ENCODE measurements at places on chromosomes 11 and 22.
A peak's percentile ranks its signal among the peaks of the same experiment; 100 is the strongest.

DNA sequence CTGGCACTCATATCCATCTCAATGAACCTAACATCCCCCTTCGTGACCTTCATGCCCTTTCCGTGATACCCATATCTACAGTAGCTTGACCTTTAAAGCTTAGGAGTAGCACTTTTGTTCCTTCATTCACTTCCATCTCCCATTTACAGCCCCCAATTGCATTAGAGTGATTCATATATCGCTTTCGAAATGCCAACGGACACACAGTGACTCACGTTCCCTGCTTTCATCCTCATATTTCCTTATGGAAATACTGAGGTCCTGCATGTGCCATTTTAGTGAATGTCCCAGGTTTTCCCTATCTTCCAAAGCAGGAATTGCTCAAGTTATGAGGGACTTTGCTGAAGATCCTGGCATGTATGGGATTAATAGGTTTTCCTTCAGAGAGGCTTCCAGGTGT lies 44.3 kb upstream of the CEP126 start:
- peak; percentile 19 for DNase-seq

DNA sequence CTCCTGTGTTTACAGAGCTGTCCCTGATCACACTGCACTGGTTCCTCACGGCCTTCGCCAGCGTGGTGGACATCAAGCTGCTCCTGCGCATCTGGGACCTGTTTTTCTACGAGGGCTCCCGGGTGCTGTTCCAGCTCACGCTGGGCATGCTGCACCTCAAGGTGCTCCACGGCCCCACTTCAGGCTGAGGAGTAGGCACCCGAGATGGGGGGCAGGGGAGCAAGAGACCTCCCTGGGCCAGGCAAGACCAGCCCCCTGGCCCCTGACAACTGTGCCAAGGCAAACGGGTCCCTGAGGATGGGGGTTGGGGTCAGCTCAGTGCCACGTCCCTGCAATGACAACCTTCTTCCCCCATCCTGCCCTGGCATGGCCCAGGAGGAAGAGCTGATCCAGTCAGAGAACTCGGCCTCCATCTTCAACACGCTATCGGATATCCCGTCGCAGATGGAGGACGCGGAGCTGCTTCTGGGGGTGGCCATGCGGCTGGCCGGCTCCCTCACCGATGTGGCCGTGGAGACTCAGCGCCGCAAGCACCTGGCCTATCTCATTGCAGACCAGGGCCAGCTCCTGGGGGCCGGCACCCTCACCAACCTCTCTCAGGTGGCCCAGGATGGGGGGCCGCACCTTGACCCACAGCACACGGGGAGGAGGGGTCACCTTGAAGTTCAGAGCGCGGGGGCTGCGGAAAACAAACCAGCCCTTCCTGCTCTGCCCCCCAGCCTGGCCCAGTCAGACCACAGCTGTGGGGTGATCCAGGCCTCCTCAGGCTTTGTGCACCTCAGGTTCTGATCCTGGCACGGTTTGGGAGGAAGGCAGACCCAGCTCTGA lies 35.9 kb downstream of the SGSM3 start:
- no peak for DNase-seq

GRCh38 chr11:32391956-32392553 lies 43.3 kb downstream of the WT1 start:
- DNase-seq = no peak

- no peak for DNase-seq
These were observed 77.3 kb upstream of the NECTIN1 start for GRCh38 chr11:119806064-119806915.

DNA sequence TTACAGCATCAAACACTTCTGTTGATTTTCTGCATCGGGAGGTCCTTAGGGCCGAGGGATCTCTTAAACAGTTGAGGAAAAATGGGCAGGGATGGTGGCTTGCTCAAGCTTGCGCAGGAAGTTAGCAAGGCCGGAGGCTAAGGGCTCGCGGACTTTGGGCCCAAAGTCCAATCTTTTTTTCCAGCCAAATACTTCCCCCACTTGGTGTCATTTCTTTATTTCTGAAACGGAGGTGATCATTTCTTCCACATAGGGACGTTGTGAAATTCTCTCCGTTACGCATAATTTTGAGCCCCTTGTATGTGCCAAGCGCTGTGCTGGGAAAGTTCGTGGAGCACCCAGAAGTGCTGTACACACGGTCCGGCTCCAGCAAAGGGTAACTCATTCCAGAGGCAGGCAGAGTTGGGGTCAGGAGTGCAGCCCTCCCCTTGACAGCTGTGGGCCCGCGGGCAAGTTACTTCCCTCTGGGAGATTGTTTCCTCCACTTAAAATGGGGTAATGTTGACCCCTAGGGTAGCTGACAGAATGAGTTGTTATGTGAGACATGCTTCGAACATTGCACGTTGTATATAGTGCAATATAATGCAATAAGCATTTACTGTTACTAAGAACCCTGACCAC lies 809 bp downstream of the MIEF1 start:
- DNase-seq = no peak

- no peak for DNase-seq
These were observed 9.6 kb downstream of the KIAA1671 start for GRCh38 chr22:24962094-24962493.

DNA sequence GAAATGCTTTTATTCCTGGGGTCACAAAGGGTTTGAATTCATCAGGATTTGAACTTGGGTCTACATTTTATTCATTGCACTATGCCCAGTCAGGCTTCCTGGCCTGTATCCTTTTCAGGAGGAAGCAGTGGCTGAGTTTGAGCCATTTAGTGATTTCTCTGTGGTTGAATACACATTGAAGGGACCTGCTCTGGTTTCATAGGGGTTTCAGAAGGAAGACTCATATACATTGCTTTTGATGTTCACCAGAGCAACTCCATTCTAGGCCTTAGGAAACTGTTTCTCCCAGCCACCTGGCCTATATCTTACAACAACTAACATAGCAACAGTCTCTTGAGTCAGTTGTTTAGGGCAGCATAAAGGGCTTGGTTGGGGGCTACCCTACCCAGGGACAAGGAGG lies 165.7 kb downstream of the INSC start:
- DNase-seq = no peak

- DNase-seq = no peak
These were observed 5.1 kb upstream of the SCARF2 start for GRCh38 chr22:20442485-20443284.
